Femur (tissue), 1 donor: ENCODE measurements at places on chromosomes 6 and 20.

GRCh38 chr6:125207956-125208355 is 54.4 kb downstream of the TPD52L1 start:
- no peak for DNase-seq

- no peak for DNase-seq
Measured at GRCh38 chr6:4084444-4085331, 5.8 kb upstream of the FAM217A start.

- peak; percentile 45 for DNase-seq
Measured at GRCh38 chr20:63381781-63382431, 20.8 kb upstream of the CHRNA4 start.

DNA sequence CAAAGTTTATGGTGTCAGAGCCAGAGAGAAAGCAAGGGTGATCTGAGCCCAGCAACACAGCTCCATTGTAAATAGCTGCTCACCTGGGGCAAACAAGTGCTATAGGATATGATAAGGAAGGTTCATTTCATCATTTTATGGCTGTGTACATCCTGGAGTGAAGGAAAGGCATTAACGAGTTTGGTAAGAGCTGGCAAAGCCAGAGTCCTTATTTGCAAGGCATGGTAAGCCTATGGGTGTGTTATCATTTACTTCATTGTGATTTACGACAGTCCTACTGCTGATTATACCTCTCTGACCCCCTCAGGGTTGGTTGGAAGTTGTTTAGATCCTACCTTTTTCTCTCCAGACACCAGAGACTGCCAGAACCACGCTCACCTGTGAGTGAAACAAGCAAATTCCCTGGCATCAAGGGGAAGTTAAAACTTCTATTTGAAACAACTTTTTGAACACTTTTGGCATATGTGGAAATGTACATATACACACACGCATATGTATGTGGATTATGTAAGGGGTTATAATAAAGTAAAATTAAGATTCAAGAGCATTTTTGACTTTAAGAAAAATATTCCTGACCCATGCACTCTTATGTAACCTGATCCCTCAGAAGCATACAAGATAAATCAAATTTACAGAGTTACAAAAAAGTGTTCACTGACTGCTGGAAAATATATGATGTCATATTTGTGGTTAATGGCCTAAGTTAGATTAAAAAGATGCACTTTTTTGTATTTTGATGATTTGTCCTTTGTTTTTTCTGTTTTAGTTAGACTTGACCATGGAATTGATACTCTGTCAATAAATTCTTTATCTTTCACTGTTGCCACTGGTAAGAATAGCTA is 40.4 kb upstream of the EDN1 start:
- no peak for DNase-seq

GRCh38 chr6:144439016-144439415 is 153.9 kb downstream of the UTRN start:
- DNase-seq = no peak

DNA sequence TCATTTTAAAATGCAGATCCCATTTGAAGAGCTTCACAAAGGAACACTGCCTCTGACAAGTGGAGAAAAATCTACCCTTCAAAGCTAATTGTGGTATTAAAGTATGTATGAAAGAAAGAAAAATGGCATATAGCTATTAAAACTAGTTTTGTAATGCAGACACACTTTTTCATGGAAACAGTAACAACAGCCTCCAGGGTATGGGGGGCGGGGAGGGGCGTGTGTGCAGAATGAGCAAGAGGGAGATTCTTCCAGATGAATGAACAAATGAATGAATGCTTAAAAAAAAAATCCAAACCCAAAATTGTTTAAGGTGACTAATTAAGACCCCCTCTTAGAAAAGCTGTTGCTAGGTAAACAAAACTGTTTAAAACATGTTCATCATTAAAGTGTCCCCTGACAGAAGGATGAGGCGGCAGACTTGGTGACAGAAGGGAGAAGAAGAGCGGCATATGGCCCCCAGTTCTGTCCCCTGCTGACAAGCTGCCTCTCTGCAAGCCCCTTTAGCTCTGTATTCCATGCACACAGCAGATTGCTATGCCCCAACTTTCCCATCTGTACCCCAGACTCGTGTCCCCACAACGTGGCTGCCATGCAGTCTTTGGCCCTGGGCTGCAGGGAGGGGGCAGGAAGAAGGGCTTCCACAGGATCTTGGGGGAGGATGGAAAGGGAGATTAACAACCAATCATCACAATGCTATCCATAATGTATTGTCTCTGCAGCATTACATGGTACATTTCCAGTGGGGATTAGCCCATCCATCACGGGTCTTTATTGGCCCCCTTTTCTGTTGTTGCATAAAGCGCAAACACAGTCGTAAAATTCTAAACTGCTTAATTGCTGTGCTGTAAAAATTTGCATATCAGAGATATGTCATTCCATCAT is 108.4 kb upstream of the OLIG3 start:
- DNase-seq = no peak

- DNase-seq = no peak
Measured at GRCh38 chr20:37256286-37256685, 5.3 kb downstream of the GHRH start.

GRCh38 chr20:64000906-64001305 is 20.0 kb downstream of the PRPF6 start:
- DNase-seq = no peak

DNA sequence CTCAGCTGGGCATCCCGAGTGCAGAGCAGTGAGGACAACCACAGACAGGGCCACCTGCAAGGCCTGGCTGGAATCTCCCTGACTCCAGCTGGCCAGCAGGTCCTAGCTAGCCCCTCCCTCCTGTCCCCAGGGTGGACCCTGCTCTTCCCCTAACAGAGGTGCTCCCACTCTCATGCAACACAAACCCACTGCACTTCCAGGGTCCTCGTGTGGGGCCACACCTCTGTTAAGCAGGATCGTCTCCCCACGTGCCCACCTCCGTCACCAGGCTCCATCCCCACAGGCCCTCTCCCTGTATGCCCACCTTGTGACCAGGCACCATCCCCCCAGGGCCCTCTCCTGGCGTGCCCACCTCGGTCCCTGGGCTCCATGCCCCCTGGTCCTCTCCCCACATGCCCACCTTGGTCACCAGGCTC is 17.3 kb downstream of the TAF4 start:
- no peak for DNase-seq

DNA sequence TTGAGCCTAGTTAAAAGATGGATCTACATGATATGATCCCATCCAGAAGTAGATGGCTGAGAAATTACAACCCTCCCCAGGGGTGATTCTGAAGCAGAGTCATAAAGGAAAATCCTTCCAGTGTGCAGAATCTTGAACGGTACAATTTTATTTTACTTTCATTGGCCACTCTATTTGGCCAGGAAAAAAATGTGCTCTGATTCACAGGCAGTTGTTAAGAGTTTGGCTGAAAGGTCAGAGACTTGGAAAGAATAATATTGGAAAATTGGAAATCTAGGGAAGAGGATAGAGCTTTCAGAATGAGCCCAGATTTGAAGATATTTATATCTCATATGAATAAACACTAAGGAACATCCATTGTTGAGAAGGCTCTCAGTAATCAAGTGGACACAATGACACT is 1299.3 kb upstream of the GJE1 start:
- DNase-seq = no peak

- no peak for DNase-seq
Measured at GRCh38 chr6:118902726-118903125, 8.8 kb downstream of the ASF1A start.

DNA sequence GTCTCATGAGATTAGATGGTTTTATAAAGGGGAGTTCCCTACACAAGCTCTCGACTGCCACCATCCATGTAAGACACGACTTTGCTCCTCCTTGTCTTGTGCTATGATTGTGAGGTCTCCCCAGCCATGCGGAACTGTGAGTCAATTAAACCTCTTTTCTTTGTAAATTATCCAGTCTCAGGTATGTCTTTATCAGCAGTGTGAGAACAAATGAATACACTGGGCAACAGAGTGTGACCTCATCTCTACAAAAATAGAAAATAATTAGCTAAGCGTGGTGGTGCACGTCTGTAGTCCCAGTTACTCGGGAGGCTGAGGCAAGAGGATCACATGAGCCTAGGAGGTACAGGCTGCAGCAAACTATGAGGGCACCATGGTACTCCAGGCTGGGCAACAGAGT is 51.3 kb downstream of the MDN1 start:
- no peak for DNase-seq

DNA sequence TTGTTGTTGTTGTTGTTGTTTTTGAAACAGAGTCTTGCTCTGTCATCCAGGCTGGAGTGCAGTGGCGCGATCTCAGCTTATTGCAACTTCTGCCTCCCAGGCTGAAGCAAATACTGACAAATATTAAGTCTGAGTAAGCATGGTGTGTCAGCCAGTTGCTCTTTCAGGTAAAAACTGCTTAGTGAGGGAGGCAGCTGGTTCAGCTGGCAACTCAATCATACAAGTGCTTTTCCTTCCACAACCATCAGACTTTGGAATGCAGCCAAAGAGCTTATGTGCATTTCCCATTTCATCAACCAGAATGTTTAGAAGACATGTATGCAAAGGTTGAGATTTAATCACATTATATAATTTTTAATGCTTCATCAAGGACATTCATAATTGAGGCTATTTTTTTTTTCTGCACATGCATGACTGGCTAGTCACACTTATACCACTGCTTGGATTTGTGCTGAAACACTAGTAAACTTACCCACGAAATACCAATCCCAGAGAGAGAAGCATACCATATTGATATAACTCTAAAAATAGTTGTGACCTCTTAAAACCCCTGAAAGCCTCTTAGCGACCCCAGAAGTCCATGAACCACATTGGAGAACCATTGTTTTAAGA is 56.0 kb downstream of the CLIC5 start:
- no peak for DNase-seq

DNA sequence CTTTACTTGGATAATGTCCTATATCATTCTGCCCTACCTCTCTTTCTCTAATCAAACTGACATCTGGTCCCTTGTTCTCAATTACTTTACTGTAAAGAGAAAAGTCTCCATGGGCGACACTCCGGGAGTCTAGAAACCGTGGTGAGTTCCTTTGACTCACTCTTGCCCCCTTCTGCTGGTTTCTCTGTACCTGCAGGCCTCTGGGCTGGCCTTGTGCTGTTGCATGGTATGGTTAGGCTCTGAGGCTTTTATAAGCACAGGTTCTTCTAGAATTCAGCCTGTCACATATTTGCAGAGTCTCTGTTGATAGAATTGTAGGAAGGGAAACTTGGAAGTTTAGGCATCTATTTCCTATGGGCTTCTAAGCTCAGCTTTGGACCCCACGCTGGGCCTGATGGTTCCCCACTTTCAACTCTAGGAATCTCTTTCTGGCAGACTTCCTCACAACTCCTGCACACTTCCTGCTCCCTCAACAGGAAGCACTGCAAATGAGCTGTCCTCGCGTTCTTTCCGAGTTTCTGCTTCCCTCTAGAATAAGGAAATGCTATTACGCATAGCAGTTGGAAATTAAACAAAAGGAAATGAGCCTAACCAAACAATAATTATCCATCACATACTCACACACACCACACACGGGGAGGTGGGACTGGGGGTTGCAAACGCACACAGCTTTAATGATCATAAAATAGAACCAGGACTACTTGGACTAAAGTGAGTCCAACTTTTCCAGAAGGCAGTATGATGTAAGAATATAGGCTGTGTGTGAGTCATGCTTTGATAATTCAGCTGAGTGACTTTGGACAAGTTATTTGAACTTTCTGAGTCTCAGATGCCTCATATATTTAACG is 683.3 kb downstream of the QKI start:
- DNase-seq = peak; percentile 59

DNA sequence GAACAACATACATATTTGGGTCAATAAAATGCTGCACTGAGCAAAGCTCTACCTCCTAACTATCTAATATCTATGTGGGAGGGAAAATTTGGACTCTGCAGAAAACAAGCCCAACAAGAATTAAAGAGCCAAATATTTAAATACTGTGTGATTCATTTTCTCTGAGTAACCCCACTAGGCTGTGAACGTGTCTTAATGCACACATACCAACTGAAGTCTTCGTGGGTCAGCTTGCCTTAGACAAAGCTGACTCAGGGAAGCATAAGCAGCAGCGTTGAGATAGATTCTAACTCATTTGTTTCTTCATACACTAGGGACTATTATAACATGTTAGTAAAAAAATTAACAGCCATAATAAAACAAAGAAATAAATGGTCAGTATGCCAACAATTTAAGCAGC is 114.3 kb downstream of the GJA1 start:
- no peak for DNase-seq

GRCh38 chr6:110537208-110538123 is 61.1 kb upstream of the SLC22A16 start:
- DNase-seq = no peak

DNA sequence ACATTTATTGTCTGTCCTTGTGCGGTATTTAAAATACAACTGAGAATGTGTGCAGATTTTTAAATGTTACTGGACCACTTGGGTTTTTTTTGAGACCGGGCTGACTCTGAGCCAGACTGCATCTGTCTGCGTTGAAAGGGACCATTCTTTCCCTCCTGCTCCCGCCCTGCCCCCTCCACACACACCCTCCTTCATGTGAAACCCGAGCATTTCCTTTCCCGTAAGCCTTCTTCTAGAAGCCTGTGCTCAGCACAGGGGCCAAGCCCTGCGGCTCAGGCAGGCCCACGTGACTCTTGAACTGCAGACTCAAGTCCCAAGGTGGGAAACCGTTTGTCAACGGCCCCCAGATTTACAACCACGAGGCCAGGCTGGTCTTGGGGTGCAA is 82.7 kb upstream of the FOXC1 start:
- DNase-seq = peak; percentile 92

- DNase-seq = no peak
Measured at GRCh38 chr6:152461556-152461955, 175.6 kb downstream of the SYNE1 start.

GRCh38 chr6:79605061-79605460 is 26.1 kb upstream of the SH3BGRL2 start:
- DNase-seq = no peak

- peak; percentile 56 for DNase-seq
Measured at GRCh38 chr20:51492167-51493092, 50.1 kb downstream of the NFATC2 start.

- DNase-seq = no peak
Measured at GRCh38 chr20:54772893-54773642, 297.7 kb downstream of the DOK5 start.

- DNase-seq = no peak
Measured at GRCh38 chr20:10306440-10307358, 88.1 kb downstream of the SNAP25 start.

- DNase-seq = no peak
Measured at GRCh38 chr20:62198931-62199330, 16.1 kb downstream of the MTG2 start.

GRCh38 chr20:50163570-50164317 is 10.2 kb upstream of the PEDS1 start:
- DNase-seq = peak; percentile 40

GRCh38 chr20:57265997-57266290 is 497 bp downstream of the BMP7 start:
- no peak for DNase-seq

GRCh38 chr6:23390221-23390620 is 735.8 kb upstream of the NRSN1 start:
- no peak for DNase-seq

GRCh38 chr20:41992481-41992880 is 374.3 kb upstream of the CHD6 start:
- DNase-seq = no peak
